ENCODE measurements at places on chromosomes 12 and 14.

DNA sequence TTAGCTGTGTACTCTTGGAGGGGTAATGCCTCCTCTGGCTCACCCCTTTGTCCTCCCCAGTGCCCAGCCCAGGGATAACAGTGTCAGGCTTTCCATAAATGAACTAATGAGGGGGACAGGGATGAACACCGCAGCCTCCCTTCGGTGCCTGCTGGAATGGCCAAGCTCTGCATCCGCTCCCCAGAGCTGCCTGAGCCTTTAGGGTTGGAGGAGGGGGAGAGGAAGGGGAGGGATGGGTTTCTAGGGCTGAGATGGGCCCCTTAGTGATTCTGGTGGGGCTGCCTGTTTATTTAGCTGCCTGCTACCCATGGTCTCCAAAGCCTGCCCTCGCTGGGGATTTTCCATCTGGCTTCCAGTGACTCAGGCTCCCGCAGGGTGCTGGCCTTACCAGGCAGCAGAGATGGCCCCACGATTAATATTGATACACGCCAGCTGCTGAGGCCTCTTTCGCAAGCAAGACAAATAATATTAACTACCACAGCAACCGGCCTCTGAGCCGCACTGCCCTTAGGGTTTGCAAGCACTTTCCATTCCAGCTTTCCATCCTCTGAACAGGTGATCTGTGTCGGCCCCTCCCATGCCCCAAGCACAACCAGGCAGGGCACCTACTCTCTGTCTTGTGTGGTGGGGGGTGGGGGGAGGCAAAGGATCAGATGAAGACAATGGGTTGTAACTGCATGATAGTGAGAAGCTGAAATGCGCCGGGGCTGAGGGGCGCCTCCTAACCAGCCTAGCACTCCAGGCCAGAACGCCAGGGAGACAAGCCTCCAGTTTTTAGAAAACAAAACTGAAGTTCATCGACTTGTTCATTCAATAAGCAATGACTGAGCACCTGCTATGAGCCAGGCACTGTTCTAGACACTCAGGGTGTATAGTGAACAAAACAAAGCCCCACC, 56.7 kb downstream of the C14orf132 start:
- DNase-seq: no peak

- peak; percentile 77 for DNase-seq
These were observed 112.3 kb downstream of the ZFP36L1 start for GRCh38 chr14:68680541-68681051.

- DNase-seq: no peak
These were observed 76.0 kb downstream of the CHGA start for GRCh38 chr14:92998946-92999345.

DNA sequence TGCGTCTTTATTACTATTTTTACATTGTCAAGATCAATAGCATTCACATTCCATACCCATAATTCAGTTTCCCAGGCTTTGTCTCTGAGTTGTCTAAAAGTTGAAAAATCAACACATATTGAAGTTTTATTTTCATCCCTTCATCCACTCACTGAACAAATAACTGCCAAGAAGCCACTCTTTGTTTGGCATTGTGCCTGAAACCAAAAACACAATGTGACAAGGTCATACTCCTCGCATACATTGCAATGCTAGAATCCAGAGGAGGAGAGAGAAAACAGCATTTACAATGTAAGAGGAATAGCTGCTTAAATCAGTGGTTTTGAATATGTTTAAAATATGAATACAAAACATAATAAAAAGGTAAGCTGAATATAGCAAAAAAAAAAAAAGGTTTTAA, 71.8 kb downstream of the CCDC60 start:
- no peak for DNase-seq

- no peak for DNase-seq
These were observed 17.8 kb upstream of the MLEC start for GRCh38 chr12:120668868-120669840.

All from inflammatory macrophage (primary cell).